Stimulated activated CD8-positive, alpha-beta memory T cell treated with anti-CD3 and anti-CD28 coated beads, Interleukin-4, amount 100 ng/mL, for 1 hour (primary cell): ENCODE measurements at places on chromosomes 2 and 18.

- no peak for DNase-seq
These were observed 41.9 kb upstream of the TMEM17 start for GRCh38 chr2:62547854-62548253.

- DNase-seq: no peak
These were observed 249.9 kb upstream of the RBBP8 start for GRCh38 chr18:22683196-22683676.

DNA sequence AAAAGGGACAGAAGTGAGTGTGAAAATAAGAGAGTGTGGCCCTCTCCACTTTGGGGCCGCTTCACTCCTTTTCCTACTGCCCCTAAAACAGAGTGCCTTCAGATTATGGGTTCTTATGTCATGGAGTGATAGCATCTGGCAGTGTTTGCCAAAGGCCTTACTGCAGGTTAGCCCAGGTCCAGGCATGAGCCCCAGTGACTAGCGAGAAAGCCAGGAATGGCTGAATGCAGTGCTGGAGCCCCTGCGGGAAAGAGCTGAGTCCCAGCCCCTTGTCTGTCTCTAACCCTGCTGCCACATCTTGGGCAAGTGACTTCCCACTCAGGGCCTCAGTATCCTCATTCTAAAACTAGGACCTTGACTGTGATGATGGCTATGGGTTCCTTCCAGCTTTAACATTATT, 6.0 kb downstream of the IGFBP5 start:
- DNase-seq: no peak

DNA sequence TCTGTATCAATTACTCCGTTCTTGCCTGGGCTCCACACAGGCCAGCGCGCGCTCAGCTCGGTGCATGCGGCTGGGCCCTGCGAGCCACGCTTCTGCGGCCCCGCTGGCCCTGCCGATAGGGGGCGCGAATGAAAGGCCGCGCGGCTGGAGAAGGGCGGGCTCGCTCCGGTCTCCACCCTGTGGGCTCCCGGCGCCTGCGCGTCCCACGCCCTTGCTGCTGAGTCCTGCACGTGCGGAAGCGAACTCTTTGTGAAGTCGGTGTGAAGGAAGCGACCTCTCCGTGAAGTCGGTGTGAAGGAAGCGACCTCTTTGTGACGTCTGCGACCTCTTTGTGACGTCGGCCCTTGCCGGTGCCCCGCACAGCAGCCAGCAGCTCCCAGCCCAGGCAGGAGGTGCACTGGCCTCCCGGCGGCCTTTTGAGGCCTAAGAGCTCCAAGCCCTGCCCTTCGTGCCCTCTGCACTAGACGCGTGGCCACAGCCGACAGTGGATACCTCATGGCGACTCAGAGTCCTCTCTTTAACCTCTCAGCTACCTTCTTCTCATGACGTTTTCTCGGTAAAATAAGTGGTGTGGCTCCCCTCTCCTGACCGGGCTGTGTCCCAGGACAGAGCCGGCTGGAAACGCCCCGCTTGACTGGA, 391.9 kb upstream of the RAB6C start:
- DNase-seq: no peak

GRCh38 chr18:73214970-73215369, 347.2 kb upstream of the NETO1 start:
- DNase-seq: no peak

GRCh38 chr2:31812051-31812798, 198.6 kb downstream of the MEMO1 start:
- no peak for DNase-seq

DNA sequence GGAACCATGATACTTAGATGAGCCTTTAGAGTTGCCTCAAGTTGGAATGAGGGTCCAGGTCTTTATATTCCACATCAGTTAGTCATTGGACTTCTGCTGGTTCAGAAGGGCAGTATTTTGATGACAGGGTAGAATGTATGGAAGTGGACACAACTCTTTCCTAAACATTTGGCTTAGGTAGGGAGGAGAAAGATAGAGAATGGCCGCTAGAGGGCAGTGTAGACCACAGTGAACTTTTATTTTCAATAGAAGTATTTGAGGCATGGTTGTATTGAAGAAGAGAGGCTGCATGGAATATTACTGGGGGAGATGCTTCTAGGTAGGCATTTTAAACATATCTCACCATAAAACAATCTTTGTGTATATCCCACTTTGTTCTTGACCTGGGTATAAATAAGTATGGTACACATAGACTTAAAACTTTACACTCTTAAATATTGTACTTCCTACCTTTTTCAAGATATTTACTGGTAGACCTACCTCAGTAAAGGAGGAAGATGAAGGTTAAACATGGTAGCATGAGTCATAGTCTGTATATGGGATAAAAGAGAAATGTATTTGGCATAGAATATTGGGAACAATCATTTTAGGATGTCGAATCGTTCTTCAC, 497.6 kb upstream of the FAM98A start:
- DNase-seq: no peak
